Gastroesophageal sphincter (tissue), 4 donors: ENCODE measurements at places on chromosomes 7 and 10. TPM values are rescaled to one million over a fixed set of nuclear protein-coding genes. Genes with fewer than 3 reads are reported as not detected.
A peak's percentile ranks its signal among the peaks of the same experiment; 100 is the strongest.

GRCh38 chr10:122532601-122533296 is 27.8 kb upstream of the DMBT1 start:
- no peak overlapping the region for H3K27ac ChIP-seq
- H3K36me3 ChIP-seq = no peaks in the 10 kb centered on the region
- peaks cover 6% of the 10 kb centered on the region for H3K27me3 ChIP-seq
- H3K4me1 ChIP-seq = no peaks in the 10 kb centered on the region

DNA sequence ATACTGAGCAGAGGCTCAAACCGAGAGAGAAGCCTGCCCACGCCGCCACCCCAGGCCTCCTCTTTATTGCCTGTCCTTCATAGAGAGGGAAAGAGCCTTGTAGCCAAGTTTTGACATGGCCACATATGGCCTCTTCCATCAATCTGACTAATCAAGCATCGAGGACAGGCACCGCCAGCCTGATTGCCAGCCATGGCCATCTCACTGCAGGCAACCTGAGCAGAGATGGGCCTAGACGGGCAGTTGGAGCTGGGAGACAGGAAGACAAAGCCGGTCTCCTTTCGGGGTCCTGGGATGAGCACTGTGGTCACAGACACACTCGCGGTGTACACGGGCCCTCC is 67.2 kb downstream of the EBF3 start:
- peaks cover 89% of the 10 kb centered on the region for H3K27me3 ChIP-seq
- H3K4me1 ChIP-seq = no peaks in the 10 kb centered on the region
- no peak overlapping the region for H3K4me3 ChIP-seq
- ATAC-seq = no peak

DNA sequence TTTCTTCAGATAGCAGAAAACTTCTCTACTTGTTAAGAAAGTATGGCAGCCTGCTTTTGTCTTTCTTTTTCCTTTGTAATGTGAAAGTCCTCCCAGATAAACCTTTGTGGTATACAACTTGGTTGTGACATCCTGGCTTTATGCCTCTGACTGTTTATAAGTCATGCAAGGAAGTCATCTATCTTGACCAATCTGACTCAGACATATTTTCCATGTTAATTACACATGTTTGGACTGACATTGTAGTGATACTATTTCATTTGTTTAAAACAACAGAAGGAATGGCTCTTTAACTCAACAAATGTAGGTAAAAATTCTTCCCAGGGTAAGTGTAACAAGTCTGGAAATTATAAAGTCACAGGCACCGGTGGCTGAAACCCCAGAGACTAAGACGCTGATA is 341.6 kb upstream of the MEOX2 start:
- peak overlapping the region; percentile 70 for H3K27ac ChIP-seq
- no peaks in the 10 kb centered on the region for H3K27me3 ChIP-seq
- H3K4me3 ChIP-seq = no peak overlapping the region
- no peaks in the 10 kb centered on the region for H3K36me3 ChIP-seq
- peaks cover 51% of the 10 kb centered on the region for H3K4me1 ChIP-seq

GRCh38 chr7:158956805-158957509 is 100.6 kb downstream of the DYNC2I1 start:
- H3K4me1 ChIP-seq = no peaks in the 10 kb centered on the region
- ATAC-seq = no peak
- no peak overlapping the region for H3K4me3 ChIP-seq
- H3K27me3 ChIP-seq = peaks cover 18% of the 10 kb centered on the region
- H3K36me3 ChIP-seq = peaks cover 4% of the 10 kb centered on the region

Gene BAIAP2L1
- total RNA-seq = 3.0 TPM

- H3K4me1 ChIP-seq = no peaks in the 10 kb centered on the region
- H3K27ac ChIP-seq = no peak overlapping the region
- H3K4me3 ChIP-seq = no peak overlapping the region
- ATAC-seq = no peak
- H3K27me3 ChIP-seq = peaks cover 7% of the 10 kb centered on the region
These were observed 256.3 kb downstream of the GRID1 start for GRCh38 chr10:86110156-86110786.

Gene OR2A5
- not detected for total RNA-seq

DNA sequence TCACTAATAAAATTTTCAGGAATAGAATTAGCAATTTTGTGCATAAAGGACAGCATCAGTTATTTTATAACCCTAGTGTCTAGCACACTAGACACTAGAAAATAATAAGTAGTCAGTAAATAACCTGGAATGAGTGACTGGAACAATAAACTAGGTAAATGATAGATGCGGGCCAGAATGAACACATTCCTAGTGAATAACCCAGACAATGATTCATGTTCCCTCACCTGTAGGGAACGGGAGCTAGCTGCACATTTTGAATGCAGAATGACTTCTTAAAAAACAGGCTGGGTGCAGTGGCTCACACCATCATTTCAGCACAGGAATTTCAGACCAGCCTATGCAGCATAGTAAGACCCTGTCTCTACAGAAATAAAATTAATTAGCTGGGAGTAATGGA is 3.2 kb upstream of the ATOH7 start:
- H3K36me3 ChIP-seq = no peaks in the 10 kb centered on the region
- H3K27ac ChIP-seq = no peak overlapping the region
- ATAC-seq = no peak

- H3K36me3 ChIP-seq = no peaks in the 10 kb centered on the region
- no peak overlapping the region for H3K27ac ChIP-seq
- no peak for ATAC-seq
- peaks cover 100% of the 10 kb centered on the region for H3K27me3 ChIP-seq
- no peak overlapping the region for H3K4me3 ChIP-seq
- H3K4me1 ChIP-seq = peaks cover 13% of the 10 kb centered on the region
These were observed 1.1 kb upstream of the HOXA13 start for GRCh38 chr7:27200761-27201579.

DNA sequence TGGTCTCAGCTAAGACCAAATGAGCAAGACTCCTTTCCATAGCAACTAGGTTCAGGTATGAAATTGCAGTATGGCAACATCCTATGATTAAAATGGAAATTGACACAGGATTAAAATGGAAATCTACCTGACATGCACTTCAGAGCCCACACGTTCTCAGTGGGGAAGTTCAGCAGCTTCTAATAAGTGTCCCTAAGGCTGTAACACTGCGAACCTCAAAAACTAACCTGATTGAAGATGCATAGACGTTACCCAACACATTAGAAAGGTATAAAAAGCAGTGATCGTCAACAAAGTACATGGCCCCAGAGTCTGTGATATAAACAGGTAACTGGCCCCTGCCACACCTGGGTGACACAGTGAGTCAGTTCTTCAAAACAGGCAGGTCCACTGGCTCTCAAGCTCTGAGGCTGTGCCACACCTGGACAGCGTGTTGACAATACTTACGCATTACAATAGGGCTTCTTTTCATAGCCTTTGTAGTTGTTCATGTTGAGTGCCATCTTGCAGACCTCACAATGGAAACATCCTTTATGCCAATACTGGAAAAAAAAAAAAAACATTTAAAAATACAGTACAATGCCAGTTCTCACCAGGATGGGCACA is 274.9 kb upstream of the NEBL start:
- H3K4me1 ChIP-seq = peaks cover 23% of the 10 kb centered on the region
- H3K27ac ChIP-seq = no peak overlapping the region
- no peaks in the 10 kb centered on the region for H3K36me3 ChIP-seq
- H3K4me3 ChIP-seq = no peak overlapping the region
- no peak for ATAC-seq

Gene MCM10
- total RNA-seq = 1.1 TPM

DNA sequence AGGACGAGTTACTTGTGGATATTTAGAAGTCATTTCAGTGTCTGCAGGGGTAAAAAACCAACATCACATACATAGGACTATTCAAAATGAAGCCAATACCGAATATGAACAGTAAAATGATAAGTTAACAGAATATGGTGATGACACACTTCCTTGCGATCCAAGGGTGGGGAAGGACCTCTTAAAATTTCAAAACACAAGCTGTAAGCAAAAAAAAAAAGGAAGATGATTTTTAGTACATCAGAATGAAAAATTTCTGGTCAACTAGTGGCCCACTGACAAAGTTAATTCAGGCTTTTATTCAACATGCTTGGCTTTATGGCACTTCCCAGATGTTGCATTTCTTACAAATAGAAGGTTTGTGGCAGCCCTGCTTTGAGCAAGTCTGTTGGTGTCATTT is 19.0 kb upstream of the GALNTL5 start:
- peaks cover 4% of the 10 kb centered on the region for H3K4me1 ChIP-seq
- H3K36me3 ChIP-seq = no peaks in the 10 kb centered on the region
- H3K27ac ChIP-seq = no peak overlapping the region

GRCh38 chr7:73715648-73716317 is 3.7 kb downstream of the STX1A start:
- H3K4me3 ChIP-seq = no peak overlapping the region
- no peaks in the 10 kb centered on the region for H3K36me3 ChIP-seq
- H3K27me3 ChIP-seq = no peaks in the 10 kb centered on the region
- peak; percentile 54 for ATAC-seq
- peaks cover 63% of the 10 kb centered on the region for H3K4me1 ChIP-seq

Gene PLPP4
- not detected for total RNA-seq

Gene PON1
- not detected for total RNA-seq

- H3K4me1 ChIP-seq = no peaks in the 10 kb centered on the region
- H3K4me3 ChIP-seq = no peak overlapping the region
- H3K27me3 ChIP-seq = no peaks in the 10 kb centered on the region
- ATAC-seq = no peak
These were observed 23.7 kb downstream of the NKX6-2 start for GRCh38 chr10:132762267-132762666.

DNA sequence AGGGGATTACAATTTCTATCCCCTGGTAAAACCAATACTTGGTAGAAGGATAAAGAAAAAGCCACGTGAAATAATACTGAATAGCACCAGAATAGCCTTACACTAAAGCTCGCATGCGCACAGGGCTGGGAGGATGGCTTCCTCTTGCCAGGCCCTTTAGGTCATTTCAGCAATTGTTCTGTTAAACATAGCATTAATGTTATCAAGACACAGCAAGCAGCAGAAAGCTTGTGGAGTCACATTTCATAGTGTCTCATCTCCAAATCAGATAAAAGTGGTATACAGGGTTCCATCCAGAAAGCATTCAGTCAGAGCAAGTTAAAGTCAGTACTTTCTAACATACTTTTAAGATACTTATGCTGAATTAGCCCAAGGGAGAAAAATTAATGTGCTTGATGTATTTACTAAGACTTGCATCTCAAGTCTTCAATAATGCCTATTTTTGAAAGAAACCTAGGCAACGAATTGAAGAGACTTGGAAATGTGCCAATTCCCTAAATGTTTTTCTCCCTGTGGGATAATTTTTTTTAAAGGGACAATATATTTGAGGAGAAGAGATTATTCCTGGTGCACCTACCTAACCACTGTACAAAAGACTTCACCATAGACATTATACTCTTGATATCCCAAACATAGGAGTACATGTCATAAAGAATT is 14.3 kb upstream of the NPM3 start:
- H3K36me3 ChIP-seq = peaks cover 8% of the 10 kb centered on the region
- H3K4me3 ChIP-seq = no peak overlapping the region
- H3K27ac ChIP-seq = no peak overlapping the region

- no peak overlapping the region for H3K27ac ChIP-seq
- no peak overlapping the region for H3K4me3 ChIP-seq
- no peaks in the 10 kb centered on the region for H3K27me3 ChIP-seq
These were observed 61.6 kb upstream of the WDR11 start for GRCh38 chr10:120789303-120790203.

- no peaks in the 10 kb centered on the region for H3K4me1 ChIP-seq
- H3K36me3 ChIP-seq = no peaks in the 10 kb centered on the region
- no peak overlapping the region for H3K4me3 ChIP-seq
- H3K27me3 ChIP-seq = no peaks in the 10 kb centered on the region
- no peak overlapping the region for H3K27ac ChIP-seq
These were observed 113.1 kb downstream of the ADARB2 start for GRCh38 chr10:1624240-1624639.

Gene NUTM2B
- total RNA-seq = 1.2 TPM

- H3K4me3 ChIP-seq = no peak overlapping the region
- H3K27me3 ChIP-seq = no peaks in the 10 kb centered on the region
- no peak for ATAC-seq
- no peak overlapping the region for H3K27ac ChIP-seq
These were observed 119.6 kb downstream of the INPP5A start for GRCh38 chr10:132657127-132657706.

DNA sequence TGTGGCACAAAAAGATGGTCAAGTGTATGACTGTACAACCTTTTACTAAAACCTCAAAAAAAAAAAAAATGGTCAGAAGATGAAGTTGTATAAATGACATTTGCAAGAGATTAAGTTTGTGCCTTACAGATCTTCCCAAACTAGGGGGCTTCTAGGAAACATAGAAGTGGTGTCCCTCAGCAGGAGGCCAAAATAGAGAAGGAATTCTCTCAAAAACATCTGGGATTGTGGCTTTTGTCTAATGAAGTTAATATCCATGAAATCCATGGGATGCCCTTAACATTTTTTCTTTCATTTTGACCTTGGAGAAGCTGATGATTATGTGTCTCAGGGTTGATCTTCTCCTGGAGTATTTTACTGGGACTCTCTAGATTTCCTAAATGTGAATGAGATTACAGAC is 62.2 kb downstream of the CASD1 start:
- H3K27me3 ChIP-seq = no peaks in the 10 kb centered on the region
- no peak for ATAC-seq
- no peaks in the 10 kb centered on the region for H3K4me1 ChIP-seq
- peaks cover 16% of the 10 kb centered on the region for H3K36me3 ChIP-seq

Gene C10orf67
- not detected for total RNA-seq

GRCh38 chr7:2732959-2733584 is 45.1 kb downstream of the AMZ1 start:
- H3K36me3 ChIP-seq = peaks cover 17% of the 10 kb centered on the region
- H3K27me3 ChIP-seq = no peaks in the 10 kb centered on the region
- peaks cover 62% of the 10 kb centered on the region for H3K4me1 ChIP-seq
- H3K27ac ChIP-seq = peak overlapping the region; percentile 57

DNA sequence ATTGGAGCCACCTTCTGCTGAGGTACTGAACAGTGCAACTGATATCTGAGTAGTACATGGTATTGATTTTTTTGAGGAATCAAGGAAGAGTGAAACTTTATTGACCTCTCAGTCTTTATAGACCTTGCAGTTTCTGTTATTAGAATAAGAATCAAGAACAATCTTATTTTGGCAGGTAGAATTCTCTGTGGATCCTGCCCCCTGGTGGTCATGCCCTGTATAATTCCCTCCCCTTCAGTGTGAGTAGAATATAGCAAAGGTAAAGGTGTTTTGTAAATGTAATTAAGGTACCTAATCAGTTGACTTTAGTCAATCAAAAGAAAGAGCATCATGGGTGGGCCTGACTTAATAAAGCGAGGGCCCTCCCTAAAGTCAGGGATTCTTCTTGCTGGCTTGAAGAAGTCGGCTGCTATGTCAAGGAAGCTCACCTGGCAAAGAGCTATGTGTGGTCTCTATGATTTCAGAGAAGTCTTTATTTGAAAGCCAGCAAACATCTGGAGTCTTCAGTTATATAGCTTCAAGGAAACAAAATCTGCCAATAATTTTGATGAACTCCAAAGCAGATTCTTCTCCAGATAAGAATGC is 142.8 kb downstream of the LSM5 start:
- H3K27me3 ChIP-seq = no peaks in the 10 kb centered on the region
- H3K36me3 ChIP-seq = no peaks in the 10 kb centered on the region
- no peaks in the 10 kb centered on the region for H3K4me1 ChIP-seq
- no peak overlapping the region for H3K27ac ChIP-seq

DNA sequence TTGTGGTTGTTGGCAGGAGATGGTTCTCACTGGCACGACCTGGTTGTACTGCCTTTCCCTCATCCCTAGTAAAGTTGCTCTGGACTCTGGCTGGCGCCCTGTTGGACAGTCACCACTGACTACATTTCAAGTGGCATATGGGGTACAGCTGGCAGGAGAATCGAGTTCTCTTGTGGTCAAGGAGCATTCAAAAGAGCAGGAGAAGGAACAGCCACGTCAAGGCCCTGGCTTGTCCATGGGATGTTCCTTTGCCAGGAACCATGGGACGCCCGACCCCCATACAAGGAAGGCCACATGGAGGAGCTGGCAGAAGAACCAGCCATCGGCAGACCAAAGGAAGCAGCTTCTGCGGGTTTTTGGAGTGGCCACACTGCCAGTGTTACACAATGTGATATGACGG is 87.0 kb upstream of the SLC25A13 start:
- no peaks in the 10 kb centered on the region for H3K36me3 ChIP-seq
- no peaks in the 10 kb centered on the region for H3K4me1 ChIP-seq
- no peak overlapping the region for H3K4me3 ChIP-seq

Gene TAS2R3
- 1.5 TPM for total RNA-seq
